Mesenchymal stem cell (in vitro differentiated cells and primary cell): ENCODE measurements at places on chromosomes 7 and 10.

DNA sequence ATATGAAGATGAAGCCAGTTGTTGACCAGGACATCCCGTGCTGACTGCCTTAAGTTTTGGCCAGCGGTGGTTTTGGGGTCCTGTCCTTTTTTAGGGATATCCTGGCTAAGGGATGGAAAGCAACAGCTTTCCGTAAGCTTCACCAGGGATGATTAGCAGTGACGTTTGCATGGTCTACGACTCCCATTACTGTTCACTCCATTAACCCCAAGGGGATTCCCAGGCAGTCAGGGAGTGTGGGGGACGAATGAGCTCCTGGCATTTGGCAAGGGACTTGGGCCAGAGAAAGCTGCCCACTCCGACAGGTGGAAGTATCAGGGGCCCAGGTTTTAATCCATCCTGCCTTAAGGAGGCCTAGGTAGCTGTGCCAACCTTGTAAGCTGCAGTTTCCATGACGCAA, 66.8 kb downstream of the ITGB1 start:
- H3K4me1 ChIP-seq = peaks cover 3% of the 10 kb centered on the region
- no peak overlapping the region for H3K27ac ChIP-seq
- H3K27me3 ChIP-seq = no peaks in the 10 kb centered on the region
- H3K4me3 ChIP-seq = no peak overlapping the region

DNA sequence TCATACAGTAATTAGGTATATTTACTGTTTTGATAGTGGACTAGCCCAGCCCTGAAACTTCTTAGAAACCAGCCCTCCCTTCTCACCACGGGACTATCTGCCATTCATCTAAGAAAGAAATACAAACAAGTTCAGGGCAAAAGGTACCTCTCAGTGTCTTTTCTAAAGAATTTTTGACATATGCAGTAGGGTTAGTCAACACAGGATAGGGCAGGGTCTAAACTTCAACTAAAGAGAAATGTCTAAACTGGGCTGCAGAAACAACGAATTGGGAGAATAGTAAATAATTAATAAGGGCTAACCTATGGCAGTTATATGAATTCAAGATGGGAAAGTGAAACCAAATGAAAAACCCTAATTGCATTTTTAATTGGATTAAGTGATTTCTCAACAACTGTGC, 496.6 kb downstream of the INHBA start:
- H3K27me3 ChIP-seq = no peaks in the 10 kb centered on the region
- H3K4me1 ChIP-seq = peaks cover 2% of the 10 kb centered on the region
- H3K27ac ChIP-seq = no peak overlapping the region

DNA sequence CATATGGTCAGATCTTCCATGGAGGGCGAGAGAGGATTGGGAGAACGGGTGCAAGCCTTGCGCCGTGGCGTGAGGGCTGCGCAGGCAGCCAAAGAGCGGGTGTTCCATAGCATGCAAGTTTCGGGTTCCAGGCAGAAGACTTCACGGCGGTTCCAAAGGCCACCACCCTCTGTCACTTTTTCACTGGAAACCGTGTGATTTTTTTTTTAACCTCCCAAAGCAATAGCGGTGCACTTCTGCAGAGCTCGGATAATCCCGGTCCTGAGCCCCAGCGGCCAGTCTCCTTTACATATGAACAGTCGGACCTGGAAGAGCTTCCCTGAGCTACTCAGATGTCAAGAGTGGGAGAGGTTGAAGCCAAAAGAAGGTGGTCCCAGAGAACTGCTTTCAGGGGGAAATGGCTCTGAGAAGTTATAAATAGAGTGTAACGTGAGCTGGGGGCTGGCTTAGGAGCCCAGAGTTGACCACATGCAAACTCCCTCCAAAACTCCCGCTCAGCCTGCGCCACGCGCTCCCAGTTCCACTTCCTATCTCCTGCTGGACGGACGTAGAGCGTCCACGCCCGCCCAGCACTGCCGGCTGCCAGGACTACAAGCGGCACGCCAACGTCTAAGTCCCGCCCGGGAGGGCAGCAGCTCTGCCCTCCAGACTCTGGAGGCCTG, at the start of gene MEOX2:
TSS of gene MEOX2 (minus strand) at position 389 of the 662 bp plus-strand sequence. CDS start at position 108, 281 bp downstream.
- peak within 1 kb of the TSS; percentile 57 for H3K4me3 ChIP-seq
- peak; percentile 66 for DNase-seq
- H3K27me3 ChIP-seq = peaks cover 30% of the 10 kb centered on the region
- no peak within 1 kb of the TSS for H3K27ac ChIP-seq
- H3K4me1 ChIP-seq = peaks cover 22% of the 10 kb centered on the region

DNA sequence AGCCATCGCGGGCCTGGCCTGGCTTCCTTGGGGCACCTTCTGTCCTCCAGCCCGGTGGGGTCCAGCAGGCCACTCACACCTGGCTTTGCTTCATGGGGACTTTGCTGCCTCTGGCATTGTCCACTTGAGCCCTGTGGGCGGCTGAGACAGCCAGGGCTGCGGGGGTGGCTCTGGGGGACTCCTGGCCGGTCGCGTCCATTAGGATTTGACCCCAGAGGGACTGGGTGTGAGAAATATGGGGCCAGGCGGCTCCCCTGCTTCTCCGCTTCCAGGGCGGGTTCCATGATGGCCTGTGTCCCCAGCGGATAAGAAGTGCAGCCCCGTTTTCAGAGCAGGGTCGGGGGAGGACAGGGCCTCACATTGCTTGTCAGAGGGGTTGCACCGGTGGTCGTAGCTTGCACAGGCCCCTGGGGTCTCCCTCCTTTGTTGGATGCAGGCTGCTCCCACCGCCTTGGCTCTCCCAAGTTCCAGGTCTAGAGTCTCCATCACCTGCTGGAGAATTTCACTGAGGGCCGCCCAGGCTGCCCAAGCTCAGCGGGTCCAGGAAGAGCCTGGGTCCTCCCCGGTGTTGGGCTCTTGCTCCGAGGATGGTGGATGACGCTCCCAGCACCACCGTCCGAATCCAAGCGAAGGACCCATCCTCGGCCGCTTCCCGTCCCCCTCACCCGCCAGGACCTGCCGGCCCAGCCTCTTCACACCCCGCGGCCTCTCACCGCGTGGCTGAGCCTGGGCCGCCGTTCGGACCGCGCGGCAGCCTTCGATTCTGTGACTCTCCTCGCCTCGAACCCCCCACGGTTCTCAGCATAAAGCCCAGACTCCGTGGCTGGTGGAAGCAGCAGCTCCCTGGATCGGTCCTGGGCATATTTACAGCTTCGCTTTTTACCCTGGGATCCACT, 140.1 kb downstream of the DYNC2I1 start:
- H3K4me1 ChIP-seq = peaks cover 3% of the 10 kb centered on the region
- no peak overlapping the region for H3K4me3 ChIP-seq
- H3K36me3 ChIP-seq = no peaks in the 10 kb centered on the region
- no peak for DNase-seq
- no peak overlapping the region for H3K27ac ChIP-seq
- H3K27me3 ChIP-seq = peaks cover 31% of the 10 kb centered on the region

- DNase-seq = peak; percentile 33
- H3K36me3 ChIP-seq = no peaks in the 10 kb centered on the region
These were observed 7.8 kb upstream of the COMMD3 start for GRCh38 chr10:22308390-22308789.

DNA sequence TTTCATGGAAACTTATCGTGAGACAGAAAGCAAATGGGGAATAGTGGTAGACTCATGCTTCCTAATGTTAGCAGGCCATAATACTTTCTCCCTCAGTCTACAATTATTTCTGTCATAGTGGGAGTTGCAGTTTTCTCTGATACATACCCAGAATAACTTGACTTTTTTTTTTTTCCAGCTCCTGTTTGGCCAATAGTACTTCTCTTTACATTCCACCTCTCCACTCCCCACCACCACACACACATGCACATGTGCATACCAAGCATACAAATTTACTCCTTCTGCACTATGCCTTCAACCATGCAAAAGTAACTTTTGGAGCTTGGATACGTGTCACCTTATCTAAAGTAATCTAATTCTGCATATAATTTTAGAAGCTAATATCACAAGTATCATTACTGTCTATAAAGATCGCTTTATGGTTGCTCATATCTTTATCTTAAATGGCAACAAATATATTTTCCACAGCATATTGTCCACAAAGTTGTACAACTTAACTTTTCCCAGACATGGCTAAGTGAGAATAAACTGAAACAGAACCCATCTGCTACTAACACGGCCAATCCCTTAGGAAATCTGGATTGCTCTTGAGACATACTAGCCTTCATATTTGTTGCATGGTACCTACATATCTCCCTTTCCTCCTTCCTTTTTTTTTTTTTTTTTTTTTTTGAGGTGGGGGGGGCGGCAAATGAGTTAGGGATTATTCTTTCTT, 49.0 kb downstream of the TES start:
- H3K4me1 ChIP-seq = no peaks in the 10 kb centered on the region
- no peaks in the 10 kb centered on the region for H3K36me3 ChIP-seq

DNA sequence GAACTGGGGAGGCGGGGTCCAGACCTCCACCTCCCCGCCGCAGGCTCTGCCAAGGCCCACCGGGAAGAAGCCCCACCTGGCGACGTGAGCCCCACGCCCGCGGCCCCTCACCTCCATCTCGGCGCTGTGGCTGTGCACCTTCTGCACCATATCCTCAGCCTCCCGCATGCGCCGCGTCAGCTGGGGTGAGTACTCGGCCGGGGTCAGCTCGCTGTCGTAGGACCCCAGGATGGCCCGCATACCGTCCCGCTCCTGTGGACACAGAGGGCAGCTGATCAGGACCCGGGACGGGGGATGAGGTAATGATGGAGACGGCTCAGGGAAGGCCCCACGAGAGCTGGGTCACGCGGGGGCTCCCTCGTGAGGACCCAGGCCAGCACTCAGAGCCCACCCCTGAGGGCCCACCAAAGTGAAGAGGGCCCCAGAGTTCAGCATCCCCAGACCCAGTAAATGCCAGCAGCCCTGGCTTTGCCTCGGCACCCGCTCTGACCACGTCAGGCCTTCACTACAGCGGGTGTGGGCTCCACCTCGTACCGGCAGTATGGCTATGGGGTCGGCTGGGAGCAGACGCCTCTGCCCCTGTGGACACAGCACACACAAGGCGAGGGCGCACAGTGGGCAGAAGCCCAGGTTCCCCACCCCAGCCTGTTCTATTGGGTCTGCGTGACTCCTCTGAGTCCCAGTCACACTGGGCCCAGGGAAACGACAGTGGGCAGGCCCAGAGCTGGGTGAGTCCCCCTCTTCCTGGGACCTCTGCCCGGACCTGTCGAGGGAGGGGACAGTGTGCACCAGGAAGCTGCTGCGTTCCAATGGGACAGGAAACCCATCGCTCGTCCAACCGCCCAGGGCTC, 218.1 kb downstream of the MAD1L1 start:
- H3K27me3 ChIP-seq = no peaks in the 10 kb centered on the region
- no peak for DNase-seq
- H3K4me1 ChIP-seq = peaks cover 29% of the 10 kb centered on the region
- H3K27ac ChIP-seq = no peak overlapping the region
- peaks cover 42% of the 10 kb centered on the region for H3K36me3 ChIP-seq
- no peak overlapping the region for H3K4me3 ChIP-seq

GRCh38 chr7:133705596-133705995, 421.5 kb upstream of the LRGUK start:
- H3K4me3 ChIP-seq = no peak overlapping the region
- peak; percentile 66 for DNase-seq
- H3K36me3 ChIP-seq = no peaks in the 10 kb centered on the region

- H3K36me3 ChIP-seq = peaks cover 53% of the 10 kb centered on the region
- H3K4me3 ChIP-seq = no peak overlapping the region
- no peak for DNase-seq
- H3K27me3 ChIP-seq = no peaks in the 10 kb centered on the region
- H3K27ac ChIP-seq = no peak overlapping the region
These were observed 46.2 kb upstream of the AP5Z1 start for GRCh38 chr7:4729266-4729665.

DNA sequence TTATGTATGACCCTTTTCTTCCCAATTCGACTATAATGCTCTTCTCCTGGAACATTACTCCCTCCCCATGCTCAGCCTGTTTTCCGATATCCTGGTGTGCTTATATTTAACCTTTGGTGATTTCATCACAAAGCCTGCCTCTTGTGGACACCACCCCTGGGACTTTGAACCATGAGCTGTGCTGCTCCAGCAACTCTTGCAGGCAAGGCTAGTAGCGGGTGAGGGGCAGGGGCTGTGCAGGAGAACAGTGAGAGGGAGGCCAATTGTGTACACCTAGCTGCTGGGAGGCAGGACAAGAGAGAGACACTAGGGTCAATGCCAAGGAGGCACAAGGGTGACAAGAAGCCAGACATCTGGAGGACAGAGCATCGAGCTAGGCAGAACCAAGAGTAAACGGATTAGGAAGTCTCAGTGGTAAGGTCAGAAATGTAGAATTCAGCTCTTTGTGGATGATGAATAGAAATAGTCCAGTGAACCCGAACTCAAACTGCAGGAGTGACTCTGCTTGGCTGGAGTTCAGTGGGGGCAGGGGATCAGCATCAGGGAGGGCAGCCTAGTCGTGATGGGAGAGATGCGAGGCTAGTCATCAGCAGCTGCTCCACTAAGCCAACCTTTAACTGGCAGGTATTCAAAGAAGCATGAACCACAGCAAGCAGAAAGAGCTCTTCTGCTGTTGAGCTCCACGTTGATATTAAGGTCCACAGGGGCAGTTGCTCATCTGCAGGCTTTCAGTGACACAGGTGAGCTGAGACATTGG, 31.0 kb upstream of the MKI67 start:
- DNase-seq = no peak
- H3K4me1 ChIP-seq = no peaks in the 10 kb centered on the region
- no peaks in the 10 kb centered on the region for H3K36me3 ChIP-seq
- H3K27ac ChIP-seq = no peak overlapping the region
- H3K4me3 ChIP-seq = no peak overlapping the region

DNA sequence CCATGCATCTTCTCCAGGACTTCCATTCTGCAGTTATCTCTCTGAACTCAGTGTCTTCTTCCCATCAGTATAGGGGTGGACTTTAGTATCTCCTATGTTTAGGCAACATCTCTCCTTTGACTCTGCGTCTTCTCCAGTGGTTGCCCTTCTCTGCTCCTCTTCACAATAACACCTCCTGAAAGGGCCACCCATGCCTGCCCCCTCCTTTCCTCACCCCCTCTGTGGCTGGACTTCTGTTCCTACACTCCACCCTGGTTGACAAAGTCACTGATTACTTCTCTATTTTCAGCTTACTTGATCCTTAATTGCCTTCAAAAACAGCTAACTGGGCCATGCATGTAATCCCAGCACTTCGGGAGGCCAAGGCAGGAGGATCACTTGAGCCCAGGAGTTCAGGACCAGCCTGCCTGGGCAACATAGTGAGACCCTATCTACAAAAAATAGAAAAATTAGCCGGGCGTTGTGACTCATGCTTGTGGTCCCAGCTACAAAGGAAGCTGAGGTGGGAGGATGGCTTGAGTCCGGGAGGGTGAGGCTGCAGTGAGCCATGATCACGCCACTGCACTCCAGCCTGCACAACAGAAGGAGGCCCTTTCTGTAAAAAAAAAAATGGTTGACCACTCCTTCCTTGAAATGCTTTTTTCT, 13.7 kb downstream of the SRGN start:
- H3K36me3 ChIP-seq = peaks cover 8% of the 10 kb centered on the region
- H3K27ac ChIP-seq = no peak overlapping the region
- no peaks in the 10 kb centered on the region for H3K27me3 ChIP-seq
- peaks cover 14% of the 10 kb centered on the region for H3K4me1 ChIP-seq

GRCh38 chr10:93816123-93816747, 58.5 kb downstream of the LGI1 start:
- no peak overlapping the region for H3K27ac ChIP-seq
- no peaks in the 10 kb centered on the region for H3K36me3 ChIP-seq
- peak; percentile 79 for DNase-seq
- H3K4me1 ChIP-seq = peaks cover 11% of the 10 kb centered on the region
- peaks cover 24% of the 10 kb centered on the region for H3K27me3 ChIP-seq
- peak overlapping the region; percentile 14 for H3K4me3 ChIP-seq
